Cardiac muscle cell (in vitro differentiated cells and primary cell): ENCODE measurements at places on chromosomes 6 and 20.
A peak's percentile ranks its signal among the peaks of the same experiment; 100 is the strongest.

GRCh38 chr6:139325125-139325524, 33.3 kb upstream of the TXLNB start:
- no peak for DNase-seq

GRCh38 chr6:162063666-162064065, 663.9 kb downstream of the PRKN start:
- no peak for DNase-seq

DNA sequence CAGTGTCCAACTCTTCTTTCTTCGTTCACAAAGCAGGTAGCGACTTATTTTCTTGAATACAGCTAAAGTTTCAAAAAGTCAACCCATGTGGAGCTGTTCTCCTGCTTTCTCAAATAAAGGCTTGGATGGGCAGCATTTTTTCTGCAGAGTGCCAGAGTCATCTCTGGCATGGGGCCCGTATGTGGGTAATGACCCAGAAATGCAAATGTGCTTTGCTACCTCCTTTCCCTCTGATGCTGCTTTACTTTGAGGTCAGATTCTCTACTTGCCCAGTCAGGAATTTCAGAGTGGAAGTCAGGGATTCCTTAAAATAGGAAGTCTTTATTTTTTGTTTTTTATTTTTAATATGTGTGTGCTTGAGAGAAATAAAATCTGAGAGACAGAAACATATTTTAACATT, 4.9 kb downstream of the NKAIN2 start:
- no peak for DNase-seq

DNA sequence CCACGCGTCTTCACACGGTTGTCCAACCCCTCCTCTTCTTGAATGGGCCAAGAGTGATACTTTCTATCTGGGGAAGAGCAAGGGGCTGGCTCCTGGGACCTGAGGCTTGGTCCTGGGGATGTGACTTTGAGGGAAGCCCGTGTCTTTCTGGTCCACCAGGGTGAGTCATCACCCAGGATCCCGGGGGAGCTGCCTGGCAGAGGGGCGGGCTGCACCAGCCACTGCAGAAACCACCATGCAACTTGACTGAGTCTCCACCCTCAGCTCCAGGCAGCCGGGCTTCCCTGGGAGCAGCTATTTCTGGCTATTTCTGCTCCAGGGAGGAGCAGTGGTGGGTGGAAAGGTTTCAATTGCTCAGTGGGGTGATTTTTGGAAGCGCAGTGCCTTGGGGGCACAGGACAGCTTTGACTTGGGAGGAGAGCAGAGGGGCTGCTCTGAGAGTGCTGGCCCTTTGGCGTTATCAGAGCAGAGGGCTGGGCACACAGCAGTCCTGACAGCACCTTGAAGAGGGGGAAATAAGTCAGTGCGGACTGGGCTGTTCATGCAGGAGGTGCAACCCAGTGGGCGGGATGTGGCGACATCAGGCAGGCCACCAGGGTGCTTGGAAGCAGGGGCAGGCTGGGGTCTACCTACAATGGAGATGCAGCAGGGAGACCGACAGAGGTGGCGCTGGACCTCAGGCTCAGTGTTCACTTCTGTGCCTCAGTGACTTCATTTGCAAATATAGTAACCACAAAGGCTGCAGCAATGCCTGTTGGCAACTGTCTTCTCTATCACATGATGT, 45.1 kb upstream of the FAM83D start:
- DNase-seq: no peak

GRCh38 chr20:40771848-40772511, 82.9 kb upstream of the MAFB start:
- DNase-seq: no peak

- no peak for DNase-seq
Observed at GRCh38 chr20:40390654-40391053, 298.4 kb downstream of the MAFB start.

DNA sequence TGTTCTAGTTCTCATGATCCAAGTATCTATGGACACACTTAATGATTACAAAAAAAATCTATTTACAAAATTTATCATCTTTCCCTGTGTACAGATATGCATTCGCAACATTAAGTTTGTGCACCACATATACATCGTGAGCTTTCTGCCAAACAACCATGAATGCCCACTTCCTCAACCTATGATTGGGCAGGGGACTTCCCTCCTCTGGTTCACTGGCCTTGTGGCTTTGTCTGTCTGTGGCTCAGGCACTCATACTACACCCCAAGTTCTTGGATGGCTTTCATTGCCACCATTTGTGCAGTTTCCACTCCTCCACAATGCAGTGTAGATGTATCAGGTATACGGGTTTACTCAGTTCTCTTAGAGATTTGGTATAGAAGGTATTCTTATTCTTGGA, 74.9 kb downstream of the HS3ST5 start:
- DNase-seq: no peak

DNA sequence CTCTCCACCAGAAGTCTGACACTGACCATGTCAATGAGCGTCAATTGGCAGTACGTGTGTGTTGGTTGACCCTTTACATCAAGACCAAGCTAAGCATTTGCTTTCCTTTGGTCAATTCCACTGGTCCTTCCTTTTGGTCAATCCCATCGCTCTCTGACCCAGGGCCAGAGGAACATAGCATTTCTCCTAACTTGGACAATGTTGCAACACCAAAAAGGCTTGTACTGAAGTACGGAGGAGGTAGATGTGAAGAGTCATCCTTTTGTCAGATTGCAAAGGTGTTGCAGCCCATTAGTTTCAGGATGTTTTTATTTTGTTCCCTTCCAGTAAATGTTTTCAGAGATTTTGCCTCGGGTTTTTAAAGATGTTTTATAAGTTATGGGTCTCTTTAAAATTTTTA, 24.6 kb downstream of the EDN1 start:
- DNase-seq: no peak

- peak; percentile 22 for DNase-seq
Observed at GRCh38 chr6:32825966-32826365, 9.2 kb upstream of the HLA-DOB start.

- DNase-seq: no peak
Observed at GRCh38 chr6:13524801-13525508, 37.6 kb upstream of the GFOD1 start.

DNA sequence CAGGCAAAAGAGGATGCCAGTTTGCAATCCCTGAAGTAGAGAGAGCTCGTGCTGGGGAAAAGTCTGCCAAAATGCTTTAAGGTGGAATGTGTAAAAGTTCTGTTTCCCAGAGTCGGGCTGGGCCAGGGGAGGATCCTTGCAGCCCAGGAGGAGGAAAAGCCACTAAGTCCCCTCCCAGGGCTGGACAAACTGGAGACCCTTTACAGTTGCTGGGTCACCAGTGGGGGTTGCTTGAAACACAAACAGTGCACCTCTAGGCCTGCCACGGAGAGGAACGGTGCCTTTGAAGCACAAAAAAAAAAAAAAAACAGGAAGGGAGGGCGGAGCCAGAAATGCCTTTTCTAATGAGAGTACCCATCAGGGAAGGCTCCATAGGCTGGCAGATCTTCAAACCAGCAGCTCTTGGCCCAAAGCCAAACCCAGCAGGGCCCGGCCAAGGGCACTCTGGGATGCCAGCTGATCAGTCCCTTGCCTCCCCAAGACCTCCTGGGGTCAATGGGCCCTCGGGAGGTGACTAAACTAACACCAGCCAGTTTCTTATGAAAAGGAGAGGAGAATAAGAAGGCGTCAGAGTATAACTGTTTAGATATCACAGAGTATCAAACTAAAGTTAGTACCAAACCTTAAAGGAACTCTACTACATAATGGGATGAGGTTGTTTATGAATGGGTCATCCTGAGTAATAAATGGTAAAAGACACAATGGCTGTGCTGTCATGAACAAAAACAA, 23.7 kb downstream of the HLA-A start:
- peak; percentile 53 for DNase-seq

- no peak for DNase-seq
Observed at GRCh38 chr6:2911171-2911570, 8.1 kb upstream of the SERPINB9 start.

- no peak for DNase-seq
Observed at GRCh38 chr6:157569543-157569942, 188.6 kb downstream of the ZDHHC14 start.

DNA sequence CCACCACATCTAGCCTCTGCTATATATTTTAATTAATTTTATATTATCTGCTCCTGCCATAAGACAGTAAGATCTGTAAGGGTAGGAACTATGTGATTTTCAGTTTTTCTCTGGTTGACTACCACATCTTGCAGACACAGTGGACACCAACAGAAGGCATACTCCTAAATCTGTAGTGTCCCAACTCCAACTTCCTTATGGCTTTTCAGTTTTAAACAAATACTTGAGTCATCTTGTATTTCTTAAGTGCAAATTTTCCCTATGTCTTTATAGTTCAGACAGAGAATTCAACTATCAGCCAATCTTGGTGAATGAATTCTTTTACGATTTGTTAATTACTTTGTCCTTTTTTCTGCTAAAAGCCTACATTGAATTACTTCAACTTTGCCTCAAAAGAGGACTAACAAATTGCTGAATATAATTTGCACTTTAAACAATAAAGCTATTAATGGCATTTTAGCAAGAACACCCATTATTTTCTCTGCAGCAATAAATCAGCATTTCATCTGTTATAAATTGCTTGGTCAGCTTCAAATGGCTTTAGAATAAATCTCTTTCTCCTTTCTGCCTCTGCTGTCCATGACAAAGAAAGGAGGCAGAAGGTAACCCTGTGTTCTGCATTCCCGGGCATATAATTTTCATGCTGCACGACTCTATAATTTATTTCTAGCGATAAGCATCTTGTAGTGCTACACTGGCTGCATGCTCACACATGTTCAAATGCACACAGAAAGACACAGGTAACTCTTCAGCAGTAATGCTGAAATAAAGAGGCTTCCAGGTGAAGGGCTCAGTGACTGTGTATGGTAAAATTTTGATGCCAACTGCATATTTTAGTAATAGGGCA, 144.8 kb downstream of the BACH2 start:
- DNase-seq: no peak

GRCh38 chr6:119313937-119314884, 35.4 kb downstream of the MAN1A1 start:
- DNase-seq: peak; percentile 21

DNA sequence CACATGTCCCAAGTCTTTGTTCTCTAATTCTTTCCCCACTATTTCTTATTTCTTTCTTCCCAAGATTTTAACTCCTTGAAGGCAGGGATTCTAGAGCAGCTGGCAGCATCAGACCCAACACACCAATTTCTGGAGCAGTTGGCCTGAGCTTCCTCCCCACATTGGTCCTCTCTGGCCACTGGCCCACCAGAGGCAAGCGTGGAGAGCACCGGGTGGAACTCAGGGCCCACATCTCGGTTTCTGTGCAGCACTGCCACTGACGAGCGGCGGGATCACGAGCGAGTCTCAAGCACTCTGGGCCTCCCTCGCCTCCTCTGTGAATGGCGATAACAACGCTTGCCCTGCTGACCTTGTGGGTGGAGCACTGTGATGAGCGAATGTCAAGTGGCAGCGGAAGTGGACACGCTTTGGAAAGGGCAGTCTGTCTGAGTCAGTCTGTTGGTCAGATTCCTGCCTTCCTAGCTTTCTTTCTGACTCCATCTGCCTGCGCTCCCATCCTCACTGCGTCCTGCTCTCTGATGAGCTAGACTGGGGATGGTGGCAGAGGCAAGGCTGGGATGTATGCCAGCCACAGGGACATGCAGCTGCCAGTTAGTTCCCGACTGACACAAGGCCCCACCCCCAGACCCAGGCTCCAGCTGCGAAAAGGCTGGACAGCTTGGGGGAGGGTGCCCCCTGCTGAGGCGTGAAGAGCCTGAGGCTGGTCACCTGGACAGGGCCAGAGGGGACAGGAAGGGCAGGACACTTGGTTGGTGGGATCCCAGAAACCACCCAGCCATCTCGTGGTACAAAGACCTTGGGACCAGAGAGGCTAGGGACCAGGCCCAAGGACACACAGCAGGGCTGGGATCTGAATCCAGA, 4.5 kb upstream of the SPDEF start:
- DNase-seq: peak; percentile 83

DNA sequence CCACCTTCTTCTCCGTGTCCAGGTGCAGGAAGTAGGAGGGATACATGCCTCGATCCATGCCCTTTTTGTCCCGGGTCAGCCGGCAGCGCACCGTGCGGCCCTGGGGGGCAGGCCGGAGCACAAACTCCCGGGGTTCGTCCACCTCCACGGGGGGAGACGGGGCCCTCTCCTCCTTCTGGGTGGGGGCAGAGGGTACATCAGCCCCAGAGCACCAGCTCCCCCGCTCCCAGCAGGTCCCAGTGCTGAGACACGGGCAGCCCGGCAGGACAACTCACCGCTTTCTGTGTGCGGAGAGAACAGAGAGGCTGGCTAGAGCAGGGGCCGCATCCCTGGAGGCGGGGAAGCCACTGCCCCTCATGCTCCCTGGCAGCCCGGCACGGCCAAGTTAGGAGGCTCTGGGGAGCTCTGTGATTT, 6.7 kb downstream of the TULP1 start:
- no peak for DNase-seq

DNA sequence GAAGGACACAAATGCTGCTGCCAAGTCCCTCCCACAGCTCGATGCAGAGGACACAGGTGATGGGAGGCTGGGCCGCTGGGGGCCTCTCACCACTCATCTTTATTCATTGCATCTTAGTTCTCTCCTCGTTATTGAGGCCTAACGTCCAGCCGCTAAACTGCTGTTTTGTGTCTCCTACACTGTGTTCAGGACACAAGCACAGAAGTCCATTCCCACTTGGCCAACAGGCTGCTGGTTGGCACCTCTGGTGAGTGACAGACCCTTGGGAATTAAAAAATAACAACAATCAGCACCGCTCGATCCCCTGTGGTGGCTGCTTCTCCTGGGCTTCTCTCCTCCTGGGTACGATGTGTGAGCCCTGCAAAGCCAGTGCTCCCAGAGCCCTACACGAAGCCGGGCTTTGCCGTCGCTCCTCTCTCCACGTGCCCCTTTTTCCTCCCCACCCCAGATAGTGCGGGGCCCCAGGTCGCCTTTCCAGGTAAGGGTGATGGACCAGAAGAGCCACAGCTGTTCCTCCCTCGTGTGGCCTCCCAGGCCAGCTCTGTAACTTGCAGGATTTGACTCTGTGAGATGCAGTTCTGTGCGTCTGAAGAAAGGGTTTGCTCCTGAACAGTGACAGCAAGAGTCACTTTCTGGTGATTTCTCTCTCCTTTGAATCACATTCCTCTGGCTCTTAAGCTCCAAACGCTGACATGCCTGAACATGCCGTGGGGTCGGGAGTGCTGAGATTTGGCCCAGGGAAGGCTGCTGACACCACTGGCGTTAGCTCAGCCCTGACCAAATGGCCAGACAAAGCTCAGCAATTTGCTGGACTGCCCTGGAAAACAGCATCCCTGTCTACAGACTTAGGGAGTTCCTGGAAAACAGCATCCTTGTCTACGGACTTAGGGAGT, 59.3 kb downstream of the DLL1 start:
- peak; percentile 20 for DNase-seq
